Vein endothelial cell (primary cell): ENCODE measurements at places on chromosomes 3 and 15. TPM values are rescaled to one million over a fixed set of nuclear protein-coding genes. Genes with fewer than 3 reads are reported as not detected.

Gene CASR
- total RNA-seq, result under 0.01 TPM in 1 of 2 replicates, not detected in the other

Gene FNDC3B
- 264 and 268 TPM in 2 replicates for total RNA-seq

Gene LRRN1
- not detected in 2 replicates for total RNA-seq

Gene NPTN
- total RNA-seq, result 110 and 128 TPM in 2 replicates

Gene GOLGA8H
- total RNA-seq, result 0.76 and 0.98 TPM in 2 replicates

Gene CCR3
- total RNA-seq, result not detected in 2 replicates
